ENCODE measurements at places on chromosomes 5 and 9.

DNA sequence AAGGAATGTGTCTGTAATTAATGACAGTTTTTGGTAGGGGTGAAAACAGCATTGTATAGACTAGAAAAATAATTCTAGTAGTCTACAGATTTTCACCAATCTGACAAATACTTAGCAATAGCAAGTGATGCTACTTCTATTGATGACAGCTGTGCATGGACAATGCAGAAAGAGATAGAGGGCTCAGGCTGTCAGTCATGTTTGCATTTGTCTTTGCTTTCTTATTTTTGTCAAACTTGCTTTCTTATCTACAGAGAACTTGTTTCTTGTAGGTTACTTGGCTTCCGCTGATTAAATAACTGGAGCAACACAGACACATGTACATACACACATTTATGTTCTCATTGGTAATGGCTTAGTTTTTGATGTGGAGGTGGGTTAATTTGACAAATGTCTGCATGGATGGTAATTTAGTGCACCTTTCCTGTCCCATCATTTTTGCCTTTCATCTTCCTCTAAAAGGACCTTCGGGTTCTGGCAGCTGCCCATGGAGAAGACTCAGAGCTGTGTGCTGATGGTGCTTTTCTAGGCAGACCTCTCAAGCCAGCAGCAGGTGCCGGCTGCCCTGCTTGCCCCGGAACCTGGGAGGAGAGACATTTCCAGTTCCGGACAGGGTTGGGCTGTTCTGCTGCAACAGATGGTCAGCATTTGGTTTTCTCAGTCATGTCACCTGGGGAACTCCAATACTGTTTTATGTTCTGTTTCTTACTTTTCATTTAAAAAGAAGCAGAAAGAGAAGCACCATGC is 28.8 kb downstream of the CAMK4 start:
- no peak for DNase-seq

- DNase-seq: peak; percentile 12
These were observed 1.4 kb downstream of the GLIS3 start for GRCh38 chr9:4298255-4299004.

GRCh38 chr9:36946653-36947052 is 87.4 kb downstream of the PAX5 start:
- no peak for DNase-seq

GRCh38 chr9:134569626-134570025 is 72.0 kb upstream of the COL5A1 start:
- DNase-seq: no peak

DNA sequence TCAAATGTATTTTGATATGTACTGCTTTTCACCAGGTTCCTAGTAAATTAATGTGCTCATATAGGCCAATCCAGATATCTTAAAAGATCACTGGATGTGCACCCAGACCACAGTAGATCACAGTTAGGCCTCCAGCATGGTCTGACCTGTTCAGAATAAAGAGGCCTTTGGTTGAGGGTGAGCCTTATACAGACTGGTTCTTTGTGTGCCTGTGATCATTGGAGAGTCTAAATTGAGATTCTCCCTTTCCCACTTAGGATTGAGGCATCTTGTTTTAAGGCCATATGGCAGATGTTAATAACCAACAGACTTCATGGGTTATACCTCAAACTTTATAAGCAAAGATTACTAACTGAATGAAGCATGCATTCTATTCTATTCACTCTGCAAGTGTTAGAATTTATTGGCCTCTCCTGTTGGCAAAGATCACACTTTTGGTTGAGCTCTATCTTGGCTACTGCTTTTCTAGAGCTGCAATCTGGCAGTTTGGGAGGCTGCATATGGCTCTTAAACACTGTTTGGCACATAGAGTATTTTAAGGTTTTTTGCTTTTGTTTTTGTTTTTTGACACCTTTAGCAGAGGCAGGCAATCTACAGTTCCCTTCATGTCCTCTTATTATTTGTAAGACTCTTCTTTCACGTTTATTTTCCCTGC is 8.5 kb downstream of the CHSY3 start:
- no peak for DNase-seq

DNA sequence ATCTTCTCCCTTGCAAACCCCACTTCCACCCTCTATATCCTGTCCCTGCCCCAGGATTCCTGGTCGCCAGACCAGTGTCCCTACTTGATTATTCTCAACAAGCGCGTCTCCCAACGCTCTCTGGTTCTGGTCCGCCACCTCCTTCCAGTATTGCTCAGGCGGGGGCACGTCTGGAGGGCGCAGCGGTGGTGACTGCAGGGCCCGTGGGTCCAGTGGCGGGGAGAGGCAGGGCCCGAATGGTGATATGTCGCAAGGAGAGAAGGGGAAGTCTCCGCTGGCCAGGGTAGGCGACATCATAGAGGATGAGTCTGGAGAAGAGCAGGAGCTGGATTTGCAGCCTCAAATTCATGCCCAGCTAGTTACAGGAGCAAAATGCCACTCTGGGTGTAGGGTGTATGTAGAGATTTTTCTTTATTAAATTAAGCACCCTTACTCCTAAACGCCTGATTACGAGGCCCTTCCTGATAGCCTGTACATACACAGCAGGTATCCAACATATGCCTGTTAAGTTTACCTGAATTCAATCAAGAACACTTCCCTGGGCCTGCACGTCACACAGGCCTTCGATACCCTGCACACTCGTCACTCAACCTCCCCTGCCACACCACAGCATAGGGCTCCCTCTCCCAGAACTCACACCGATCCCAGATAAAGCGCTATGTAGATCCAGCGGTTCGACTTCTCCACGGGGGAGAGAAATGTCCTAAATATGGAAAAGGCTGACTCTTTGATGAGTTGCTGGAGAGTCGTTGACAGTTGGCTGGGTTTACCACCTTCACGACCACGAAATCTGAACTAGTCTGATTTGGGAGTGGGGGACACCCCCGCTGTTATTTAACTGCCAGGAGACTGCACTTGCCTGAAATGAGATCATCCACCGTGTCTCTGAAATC is 4.8 kb downstream of the MCIDAS start:
- DNase-seq: no peak

DNA sequence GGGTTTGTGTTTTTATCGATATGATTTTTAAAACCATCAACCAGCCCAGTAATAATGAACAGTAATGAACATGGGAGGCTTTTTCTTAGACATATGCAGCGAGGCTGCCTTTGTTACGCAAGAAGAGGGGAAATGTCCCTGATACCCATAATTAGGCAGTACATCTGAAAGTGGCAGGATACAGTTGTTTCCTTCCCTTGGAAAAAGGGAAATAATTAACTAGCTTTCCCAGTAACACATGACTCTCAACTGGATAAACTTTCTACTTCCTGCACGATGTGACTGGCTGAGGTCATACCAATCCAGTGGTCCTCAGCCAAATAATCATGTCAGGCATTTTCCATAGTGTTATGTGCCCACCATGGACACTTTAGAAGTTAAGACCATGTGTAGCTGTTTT is 431.6 kb upstream of the C9orf72 start:
- no peak for DNase-seq

DNA sequence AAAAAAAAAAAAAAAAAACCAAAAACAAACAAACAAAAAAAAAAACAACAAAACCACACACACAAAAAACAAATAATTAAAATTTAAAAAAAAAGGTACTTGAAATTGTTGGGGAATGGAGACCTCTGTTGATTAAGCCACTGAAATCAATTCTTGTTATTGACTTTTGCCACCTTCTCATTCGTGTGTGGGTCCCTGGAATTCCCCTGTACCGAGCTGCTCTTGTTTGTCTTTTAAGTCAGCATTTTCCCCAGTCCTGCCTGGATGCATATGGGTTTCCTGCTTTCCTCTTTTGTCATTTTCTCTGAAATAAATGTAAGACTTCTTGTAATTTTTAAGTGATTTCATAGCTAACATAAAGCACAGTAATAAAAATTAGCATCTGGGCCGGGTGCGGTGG is 45.5 kb downstream of the GPBP1 start:
- DNase-seq: peak; percentile 10

GRCh38 chr9:38039090-38039906 is 29.7 kb downstream of the SHB start:
- peak; percentile 28 for DNase-seq

- DNase-seq: no peak
These were observed 69.2 kb downstream of the RCL1 start for GRCh38 chr9:4861736-4862451.

GRCh38 chr5:14272548-14273205 is 129.5 kb downstream of the TRIO start:
- no peak for DNase-seq

DNA sequence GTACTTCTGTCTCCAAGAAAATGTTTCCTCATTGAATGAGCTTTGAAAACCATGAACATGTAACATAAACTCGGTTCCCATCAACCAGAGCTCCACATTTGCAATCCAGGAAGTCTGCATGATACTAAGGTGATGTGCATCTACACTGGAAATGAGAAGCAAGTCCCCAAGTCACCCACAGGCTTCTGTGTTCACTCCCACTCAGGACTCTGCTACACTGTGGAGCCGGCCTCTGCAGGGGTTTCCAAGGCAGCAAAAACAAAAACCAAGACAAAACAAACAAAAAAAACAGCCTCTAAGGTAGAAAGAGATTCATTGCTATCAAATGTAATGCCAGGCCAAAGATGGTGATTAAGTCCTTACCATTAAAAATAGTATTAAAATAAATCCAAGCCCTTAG is 593.7 kb downstream of the IRX1 start:
- no peak for DNase-seq

GRCh38 chr5:180798193-180798592 is 4.4 kb downstream of the MGAT1 start:
- DNase-seq: no peak

GRCh38 chr9:76560481-76560922 is 101.5 kb downstream of the GCNT1 start:
- peak; percentile 32 for DNase-seq

DNA sequence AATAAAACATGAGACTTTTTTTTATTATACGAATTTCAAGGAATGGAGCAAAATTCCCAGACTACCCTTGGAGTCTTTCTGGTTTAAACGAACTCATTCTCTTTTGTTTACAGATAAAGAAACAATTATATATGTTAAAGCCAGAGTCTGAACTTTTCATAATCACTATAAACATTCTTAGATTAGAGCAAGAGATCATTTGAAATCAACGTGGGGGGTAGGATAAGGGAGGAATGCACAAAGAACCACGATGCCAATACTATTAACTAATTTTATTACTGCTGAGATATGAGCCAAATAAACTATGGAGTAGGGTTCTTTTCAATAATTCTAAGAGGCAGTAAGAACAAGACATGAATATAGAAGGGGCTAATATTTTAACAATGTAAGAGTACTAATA is 148.0 kb upstream of the FREM1 start:
- DNase-seq: no peak

- DNase-seq: no peak
These were observed 237.0 kb downstream of the KIF4B start for GRCh38 chr5:155250596-155250995.

- no peak for DNase-seq
These were observed 54.3 kb downstream of the RGMB start for GRCh38 chr5:98827588-98828284.

GRCh38 chr5:25025831-25026230 is 381.1 kb upstream of the CDH10 start:
- DNase-seq: no peak

DNA sequence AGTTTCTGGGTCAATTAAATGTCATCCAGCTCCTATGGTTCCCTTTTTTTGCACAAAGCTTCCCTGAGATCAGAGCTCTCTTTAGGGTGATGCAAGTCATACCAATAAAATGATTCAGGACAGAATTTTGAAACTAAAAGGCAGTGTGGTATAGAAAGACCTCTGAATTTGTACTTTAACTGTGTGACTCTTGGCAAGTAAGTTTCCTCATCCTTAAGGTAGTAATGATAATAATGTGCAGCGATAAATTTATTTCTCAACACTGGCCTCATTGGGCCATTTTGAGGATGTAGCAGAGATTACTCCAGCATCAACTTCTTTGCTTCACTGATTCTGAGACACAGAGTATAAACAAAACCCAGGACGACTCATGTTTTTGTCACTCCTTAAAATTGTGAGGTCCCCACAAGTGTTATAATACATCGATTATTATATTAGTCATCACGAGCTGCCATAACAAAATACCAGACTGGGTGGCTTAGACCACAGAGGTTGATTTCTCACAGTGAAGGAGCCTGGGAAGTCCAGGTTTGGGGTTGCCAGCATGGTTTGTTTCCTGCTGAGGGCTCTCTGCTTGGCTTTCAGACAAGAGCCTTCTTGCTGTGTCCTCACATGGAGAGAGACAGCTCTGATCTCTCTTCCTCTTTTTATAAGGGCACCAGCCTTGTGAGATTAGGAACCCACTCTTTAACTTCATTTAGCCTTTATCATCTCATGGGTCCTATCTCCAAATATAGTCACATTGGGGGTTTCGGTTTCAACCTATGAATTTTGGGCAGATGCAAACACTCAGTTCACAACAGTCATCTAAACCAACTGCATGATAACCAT is 293.0 kb downstream of the ZNF608 start:
- DNase-seq: no peak

- DNase-seq: no peak
These were observed 123.5 kb downstream of the LRRC70 start for GRCh38 chr5:62702126-62702525.

GRCh38 chr5:92758552-92758951 is 822.5 kb downstream of the NR2F1-AS1 start:
- no peak for DNase-seq

DNA sequence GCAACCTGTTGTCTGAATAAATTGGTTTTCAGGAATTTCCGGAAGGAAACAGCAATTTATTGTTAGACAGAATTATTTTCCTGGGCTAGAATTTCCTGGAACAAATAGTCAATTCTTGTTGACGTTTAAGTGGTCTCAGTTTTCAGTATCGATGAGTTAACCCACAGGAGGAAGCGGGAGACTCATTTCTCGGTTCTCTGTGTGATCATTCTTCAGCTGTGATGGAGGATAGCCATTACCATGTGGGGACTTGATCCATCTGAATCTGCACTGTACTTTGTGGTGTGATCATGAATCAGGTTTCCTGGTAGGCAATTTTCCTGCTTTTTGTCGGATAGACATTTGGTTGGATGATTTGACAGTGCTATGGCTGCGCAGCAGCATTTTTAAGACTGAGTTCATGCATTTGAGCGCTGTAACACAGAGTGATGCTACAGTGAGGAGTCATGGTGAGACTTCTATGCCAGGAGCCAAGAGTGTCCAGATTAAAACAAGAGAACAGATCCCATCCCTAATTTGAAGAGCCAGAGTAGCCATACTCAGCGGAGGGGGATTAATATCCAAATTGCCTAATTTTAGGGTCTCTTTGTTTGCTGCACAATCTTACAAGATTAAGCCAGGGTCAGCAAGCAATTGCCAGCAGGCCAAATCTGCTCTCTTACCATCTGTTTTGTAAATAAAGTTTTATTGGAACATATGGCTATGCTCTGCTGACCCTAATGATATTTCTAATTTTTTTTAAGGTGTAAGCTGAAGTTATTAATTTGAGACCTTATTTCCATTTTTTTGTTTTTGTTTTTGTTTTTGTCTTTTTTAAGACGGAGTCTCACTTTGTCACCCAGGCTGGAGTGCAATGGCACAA is 355.9 kb downstream of the RAB3C start:
- DNase-seq: no peak

GRCh38 chr5:177023303-177023664 is 788 bp downstream of the ZNF346 start:
- DNase-seq: peak; percentile 37

GRCh38 chr5:119037496-119038215 is 33.2 kb upstream of the DMXL1 start:
- DNase-seq: no peak
